ENCODE measurements at places on chromosomes 2 and 18.

DNA sequence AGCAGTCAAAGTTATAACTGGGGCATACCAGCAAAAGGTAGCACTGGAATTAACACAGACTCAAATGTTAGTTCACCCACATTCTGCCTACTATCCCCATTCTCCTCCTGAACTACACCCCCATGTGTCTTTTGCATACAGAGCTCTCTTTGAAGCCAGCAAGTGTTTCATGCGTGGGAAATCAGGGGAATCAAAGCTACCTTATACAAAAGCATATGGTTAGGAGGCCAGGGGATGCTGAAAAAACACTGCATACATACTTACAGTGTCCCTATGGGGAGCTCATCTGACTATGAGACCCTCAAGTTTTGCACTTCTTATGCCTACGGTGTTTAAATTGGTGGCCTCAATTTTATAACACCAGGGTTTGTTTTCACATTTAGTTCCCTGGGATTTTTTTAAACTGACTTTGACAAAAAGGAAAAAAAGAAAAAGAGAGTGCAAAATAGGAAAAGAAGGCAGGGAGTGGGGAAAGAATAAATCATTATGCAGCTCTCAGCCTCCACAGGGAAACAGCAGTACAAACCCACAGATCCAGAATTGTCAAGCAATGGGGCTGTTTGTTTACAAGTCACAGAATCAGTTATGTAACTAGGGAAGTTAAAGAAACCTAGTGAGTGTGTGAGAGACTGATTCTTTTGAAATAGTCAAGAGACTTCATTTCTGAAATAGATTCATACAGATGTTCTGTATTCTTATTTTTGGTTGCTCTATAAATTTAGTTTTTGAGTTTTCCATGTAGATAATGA, 20.1 kb upstream of the PPP3R1 start:
- DNase-seq = no peak

DNA sequence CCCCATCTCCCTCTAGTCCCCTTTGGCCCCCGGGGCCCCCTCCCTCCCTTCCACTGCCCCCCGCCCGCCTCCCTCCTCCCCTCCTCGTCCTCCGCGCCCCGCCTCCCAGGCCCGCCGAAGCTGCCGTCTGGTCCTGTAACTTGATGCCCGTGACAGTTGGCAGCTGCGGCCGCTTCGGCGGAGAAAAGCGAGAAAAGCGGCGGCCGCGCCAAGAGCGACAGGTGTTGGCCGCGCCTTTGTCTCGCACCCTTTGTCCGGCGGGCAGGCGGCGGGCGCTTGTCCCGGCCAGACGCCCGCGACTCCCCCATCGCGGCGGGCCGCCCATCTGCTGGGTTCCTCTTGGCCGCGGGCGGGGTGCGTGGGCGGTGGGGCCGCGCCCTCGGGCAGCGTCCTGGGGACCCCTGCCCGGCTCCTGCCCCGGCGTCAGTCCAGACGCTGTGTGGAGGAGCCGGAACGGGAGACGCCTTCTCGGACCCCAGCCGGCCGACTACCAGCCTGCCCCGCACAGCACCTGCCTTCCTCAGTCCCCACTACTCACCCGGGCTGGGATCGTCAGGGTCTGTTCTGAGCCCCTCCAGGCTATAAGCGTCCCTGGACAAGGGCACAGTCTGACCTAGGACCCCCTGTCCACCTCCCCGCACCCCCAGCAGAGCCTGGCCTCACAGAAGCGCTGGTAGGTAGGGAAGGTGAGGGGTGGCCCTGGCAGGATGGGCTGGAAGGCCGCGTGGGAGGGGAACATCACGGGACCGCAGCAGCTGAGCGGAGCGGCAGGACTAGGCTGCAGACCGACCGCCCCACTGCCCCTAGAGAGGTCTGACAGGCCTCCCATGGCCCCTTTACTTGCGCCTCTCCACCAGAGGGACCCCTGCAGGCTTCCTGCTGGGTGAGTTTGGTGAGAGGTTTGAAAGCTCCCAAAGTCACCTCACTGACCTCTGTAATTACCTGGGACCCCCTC, 1.2 kb upstream of the HES6 start:
- no peak for DNase-seq

DNA sequence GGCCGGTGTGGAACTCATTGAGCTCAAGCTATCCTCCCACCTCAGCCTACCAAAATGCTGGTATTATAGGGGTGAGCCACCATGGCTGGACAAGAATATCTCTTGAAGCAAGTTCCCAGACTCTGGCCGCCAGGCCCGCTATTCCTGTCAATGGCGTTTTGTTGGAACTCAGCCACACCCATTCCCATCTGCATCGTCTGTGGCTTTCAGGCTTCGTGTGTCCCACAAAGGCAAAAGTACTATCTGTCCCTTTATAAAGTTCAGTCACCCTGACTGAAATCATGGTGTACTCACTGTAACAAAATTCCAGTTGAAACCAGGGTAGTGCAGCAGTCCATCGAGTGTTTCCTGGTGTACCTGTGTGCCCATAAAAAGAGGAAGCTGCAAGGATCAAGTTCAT, 96.7 kb downstream of the SH3BP4 start:
- no peak for DNase-seq

DNA sequence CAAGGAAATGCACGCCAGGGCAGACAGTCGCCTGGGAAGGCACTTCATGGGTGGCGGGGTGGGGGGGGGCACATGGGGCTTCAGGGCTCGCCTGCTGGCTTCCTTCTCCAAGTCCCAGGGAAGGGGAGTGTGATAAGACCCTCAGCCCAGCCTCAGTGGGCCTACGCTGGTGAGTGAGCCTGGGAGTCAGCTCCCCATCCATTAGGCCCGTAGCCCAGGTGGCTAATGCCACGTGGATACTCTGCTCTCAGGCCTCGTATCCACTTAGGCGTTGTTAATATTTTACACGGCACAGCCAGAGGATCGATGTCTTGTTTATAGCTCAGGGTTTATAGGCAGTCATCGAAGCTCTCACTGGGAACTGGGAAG, 47.1 kb downstream of the KCNIP3 start:
- no peak for DNase-seq

- no peak for DNase-seq
Measured at GRCh38 chr2:239168575-239168974, 232.2 kb downstream of the HDAC4 start.

DNA sequence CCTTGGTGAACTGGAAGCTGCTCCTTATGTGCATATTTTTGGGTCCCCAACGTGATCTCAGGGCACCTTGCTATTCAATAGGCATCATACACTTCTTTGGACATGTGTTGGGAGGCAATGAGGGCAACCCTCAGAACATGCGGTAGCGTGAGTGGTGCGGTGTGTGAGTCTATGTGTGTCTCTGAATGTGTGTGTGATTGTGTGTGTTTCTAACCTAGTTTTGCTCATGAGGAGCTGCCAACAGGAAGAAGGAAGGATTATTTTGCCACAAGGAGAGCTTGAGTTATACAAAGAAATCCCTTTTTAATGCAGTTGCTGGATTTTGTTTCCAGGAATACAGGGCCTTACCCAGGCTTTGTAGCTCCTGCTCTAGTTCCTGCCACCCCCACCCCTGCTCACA, 75.8 kb upstream of the ITGA6 start:
- no peak for DNase-seq
